ENCODE measurements at places on chromosomes 7 and 10.

- no peaks in the 10 kb centered on the region for H3K36me3 ChIP-seq
- no peak overlapping the region for H3K27ac ChIP-seq
- no peaks in the 10 kb centered on the region for H3K27me3 ChIP-seq
- peak; percentile 57 for DNase-seq
- H3K4me3 ChIP-seq: no peak overlapping the region
Measured at GRCh38 chr10:14302035-14302434, 28.7 kb downstream of the FRMD4A start.

DNA sequence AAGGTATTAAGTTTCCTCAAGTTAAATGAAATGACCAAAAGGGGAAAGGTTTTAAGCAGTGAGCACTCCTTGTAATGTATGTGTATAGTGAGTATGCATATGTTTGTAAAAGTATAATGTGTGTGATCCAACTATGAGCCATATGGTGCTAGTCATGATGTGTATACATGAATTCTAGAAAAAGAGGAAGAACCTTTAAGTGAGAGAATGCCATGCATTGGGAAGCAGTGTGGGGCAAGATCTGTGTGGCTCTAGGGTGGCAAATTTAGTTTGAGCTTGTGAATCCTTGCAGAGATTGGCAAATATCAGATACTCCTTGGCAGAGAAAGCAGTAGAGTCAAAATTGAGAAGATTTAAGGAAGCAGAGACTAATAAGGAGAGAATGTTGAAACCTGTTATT, 435.0 kb downstream of the AUTS2 start:
- DNase-seq: no peak
- no peak overlapping the region for H3K27ac ChIP-seq
- H3K27me3 ChIP-seq: no peaks in the 10 kb centered on the region
- H3K36me3 ChIP-seq: no peaks in the 10 kb centered on the region
- H3K4me1 ChIP-seq: peaks cover 2% of the 10 kb centered on the region

- H3K27me3 ChIP-seq: no peaks in the 10 kb centered on the region
- H3K4me3 ChIP-seq: no peak overlapping the region
- peaks cover 11% of the 10 kb centered on the region for H3K36me3 ChIP-seq
- no peak for DNase-seq
- peaks cover 18% of the 10 kb centered on the region for H3K4me1 ChIP-seq
- no peak overlapping the region for H3K27ac ChIP-seq
Measured at GRCh38 chr10:124708922-124709520, 35.2 kb downstream of the FAM53B start.

GRCh38 chr7:70182521-70182920, 584.2 kb downstream of the AUTS2 start:
- no peaks in the 10 kb centered on the region for H3K36me3 ChIP-seq
- H3K4me3 ChIP-seq: no peak overlapping the region
- no peak for DNase-seq
- H3K27ac ChIP-seq: no peak overlapping the region

- H3K27me3 ChIP-seq: no peaks in the 10 kb centered on the region
- H3K4me3 ChIP-seq: no peak overlapping the region
- H3K27ac ChIP-seq: no peak overlapping the region
Measured at GRCh38 chr10:44895280-44895679, 15.9 kb upstream of the TMEM72 start.

Measured in trophoblast cell (in vitro differentiated cells and primary cell).